ENCODE measurements at places on chromosomes 2 and 18. TPM values are rescaled to one million over a fixed set of nuclear protein-coding genes. Genes with fewer than 3 reads are reported as not detected.

DNA sequence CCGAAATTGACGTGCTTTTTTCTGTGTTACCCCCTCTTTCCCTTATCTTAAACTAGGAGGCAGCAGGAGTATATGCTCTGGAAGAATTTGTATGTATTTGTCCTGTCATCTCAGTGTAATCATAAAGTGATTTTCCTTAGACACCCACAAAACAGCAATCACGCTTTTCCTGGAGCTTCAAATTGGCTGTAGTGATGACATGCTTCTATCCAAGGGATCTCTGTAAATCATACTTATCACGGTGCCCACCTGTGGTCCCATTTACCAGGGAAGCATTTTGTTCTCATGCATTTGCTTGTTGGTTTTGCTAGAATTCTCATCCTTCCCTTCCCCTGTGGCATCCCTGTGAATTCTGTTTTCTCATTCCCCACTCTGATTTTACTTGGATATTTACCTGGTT, 220.8 kb upstream of the THUMPD2 start:
- no peak for DNase-seq

- no peak for DNase-seq
These were observed 57.8 kb downstream of the SPRED2 start for GRCh38 chr2:65374575-65374974.

DNA sequence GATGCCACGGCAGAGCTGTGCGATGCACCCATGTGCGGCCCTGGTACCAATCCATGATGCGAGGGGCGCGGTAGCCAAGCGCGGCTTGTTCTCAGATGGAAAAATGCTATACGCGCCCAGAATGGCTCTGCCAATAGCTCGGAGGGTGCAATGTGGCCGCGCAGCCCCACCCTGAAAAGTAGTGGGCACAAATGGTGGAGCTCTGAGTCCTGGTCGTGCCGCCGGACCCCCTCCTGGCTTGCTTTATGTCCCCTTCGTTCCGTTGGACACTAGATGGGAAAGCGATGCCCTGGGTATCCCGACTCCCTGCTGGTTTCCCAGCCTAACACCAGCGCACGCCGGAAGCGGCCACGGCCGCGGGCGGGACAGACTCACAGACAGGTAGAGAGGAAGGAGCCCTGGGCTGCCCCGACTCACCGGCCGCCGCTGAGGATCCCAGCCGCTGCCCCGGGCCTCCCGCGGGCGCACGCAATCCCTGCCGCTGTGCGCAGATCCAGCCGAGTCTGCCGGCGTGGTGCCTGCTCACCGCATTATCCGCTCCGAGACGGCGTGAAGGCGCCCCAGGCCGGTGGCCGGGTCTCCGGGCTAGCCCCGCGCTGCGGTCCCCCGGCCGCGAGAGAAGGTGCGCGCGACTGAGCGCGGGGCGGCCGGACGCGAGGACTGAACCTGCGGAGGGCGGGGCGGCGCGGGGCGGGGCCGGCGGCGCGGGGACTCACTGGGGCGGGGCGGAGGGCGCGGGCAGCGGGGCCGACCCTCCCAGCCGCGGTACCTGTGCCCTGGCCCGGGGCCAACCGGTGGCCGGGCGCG, at the start of gene CDC42EP3:
Gene CDC42EP3, minus strand, starts transcription at position 634 of the 807 bp plus-strand sequence. CDS start 25,055 bp downstream, outside the sequence.
- DNase-seq: peak; percentile 71

GRCh38 chr2:26584191-26584590, 57.0 kb downstream of the CIB4 start:
- no peak for DNase-seq

- no peak for DNase-seq
These were observed 169.4 kb downstream of the INSIG2 start for GRCh38 chr2:118257696-118258095.

GRCh38 chr2:230706966-230707365, 5.7 kb upstream of the CAB39 start:
- DNase-seq: no peak

GRCh38 chr2:49153252-49153651, 1.1 kb downstream of the FSHR start:
- no peak for DNase-seq

The C1D gene
- 30.3 TPM for polyA plus RNA-seq

The SRD5A2 gene
- not detected for polyA plus RNA-seq

The SFT2D3 gene
- 0.31 TPM for polyA plus RNA-seq

The DPP4 gene
- polyA plus RNA-seq: 71.7 TPM

Data from CD8-positive, alpha-beta memory T cell (primary cell).